ENCODE measurements at places on chromosomes 13 and 19. TPM values are rescaled to one million over a fixed set of nuclear protein-coding genes. Genes with fewer than 3 reads are reported as not detected.

- H3K27ac ChIP-seq = no peak overlapping the region
- H3K4me3 ChIP-seq = no peak overlapping the region
- DNase-seq = no peak
- peaks cover 12% of the 10 kb centered on the region for H3K27me3 ChIP-seq
Observed at GRCh38 chr13:106479929-106480328, 55.5 kb downstream of the EFNB2 start.

- H3K36me3 ChIP-seq = no peaks in the 10 kb centered on the region
- H3K4me3 ChIP-seq = no peak overlapping the region
- no peak for DNase-seq
Observed at GRCh38 chr19:31716826-31717225, 367.6 kb upstream of the TSHZ3 start.

GRCh38 chr13:95356916-95357315 lies 55.7 kb upstream of the ABCC4 start:
- no peaks in the 10 kb centered on the region for H3K4me1 ChIP-seq
- no peaks in the 10 kb centered on the region for H3K27me3 ChIP-seq
- no peaks in the 10 kb centered on the region for H3K36me3 ChIP-seq
- no peak overlapping the region for H3K4me3 ChIP-seq
- no peak for DNase-seq

DNA sequence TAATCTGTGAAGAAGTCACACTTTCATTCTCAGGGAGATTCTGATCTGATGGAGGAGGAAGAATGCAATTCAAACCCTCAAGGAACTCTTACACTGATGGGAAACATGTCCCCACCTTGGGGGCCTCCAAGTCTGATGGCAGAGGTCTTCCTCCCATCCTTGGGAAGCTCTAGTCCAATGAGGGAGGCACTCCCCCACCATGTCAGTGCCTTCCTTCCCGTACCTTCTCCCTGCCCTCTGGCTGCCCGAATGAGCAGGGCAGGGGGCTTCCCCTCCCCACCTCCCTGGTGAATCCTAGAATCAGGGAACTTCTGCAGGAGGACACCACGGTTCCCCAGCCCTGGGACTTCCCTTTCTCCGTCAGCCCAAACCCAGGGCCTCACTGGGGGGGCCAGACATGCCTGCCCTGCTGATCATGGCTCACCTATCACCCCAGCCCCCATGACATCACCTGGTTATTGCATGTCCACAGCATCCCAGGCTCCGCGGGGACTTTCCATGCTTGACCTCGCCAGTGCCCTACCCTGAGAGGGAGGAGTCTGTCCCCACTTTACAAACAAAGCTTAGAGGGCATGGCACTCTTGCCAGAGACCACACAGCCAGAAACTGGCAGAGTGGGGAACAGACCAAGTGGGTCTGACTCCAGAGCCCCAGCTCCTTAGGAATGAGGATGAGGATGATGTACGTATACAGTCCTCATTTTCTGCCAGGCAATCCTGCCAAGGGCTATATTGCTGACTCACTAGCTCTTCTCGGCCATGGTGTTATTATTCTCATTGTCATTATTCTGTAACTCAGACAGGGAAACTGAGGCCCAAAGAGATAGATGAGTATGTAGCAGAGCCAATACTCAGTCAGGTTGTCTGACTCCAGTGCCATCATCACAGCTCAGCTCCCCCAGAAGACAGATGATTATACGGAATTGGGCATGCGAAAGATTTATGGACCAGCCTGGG lies 9.6 kb upstream of the BCL3 start:
- H3K4me3 ChIP-seq = no peak overlapping the region
- no peak for DNase-seq
- no peak overlapping the region for H3K27ac ChIP-seq
- peaks cover 19% of the 10 kb centered on the region for H3K4me1 ChIP-seq
- no peaks in the 10 kb centered on the region for H3K27me3 ChIP-seq
- H3K36me3 ChIP-seq = no peaks in the 10 kb centered on the region

DNA sequence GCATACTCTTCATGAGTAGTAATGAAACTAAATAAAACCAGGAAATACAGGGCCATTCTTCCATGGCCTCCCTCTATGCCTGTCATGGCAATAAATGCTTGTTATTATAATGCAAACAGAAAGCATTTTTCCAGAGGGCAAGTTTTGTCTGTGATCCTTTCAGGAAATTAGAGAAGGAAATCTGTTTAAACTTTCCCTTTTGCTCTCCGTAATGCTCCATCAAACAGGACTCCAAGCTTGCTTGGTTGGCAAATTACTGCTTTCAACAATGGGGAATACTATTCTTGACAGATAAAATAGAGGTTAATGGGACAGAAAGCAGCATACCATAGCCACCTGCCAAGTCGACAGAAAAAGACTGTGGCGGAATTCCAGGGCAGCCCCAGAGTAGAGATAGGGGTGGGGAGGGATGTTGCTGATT lies 252.5 kb downstream of the LHFPL6 start:
- no peaks in the 10 kb centered on the region for H3K36me3 ChIP-seq
- no peak overlapping the region for H3K4me3 ChIP-seq
- peaks cover 5% of the 10 kb centered on the region for H3K27me3 ChIP-seq
- H3K4me1 ChIP-seq = no peaks in the 10 kb centered on the region
- no peak overlapping the region for H3K27ac ChIP-seq
- no peak for DNase-seq

DNA sequence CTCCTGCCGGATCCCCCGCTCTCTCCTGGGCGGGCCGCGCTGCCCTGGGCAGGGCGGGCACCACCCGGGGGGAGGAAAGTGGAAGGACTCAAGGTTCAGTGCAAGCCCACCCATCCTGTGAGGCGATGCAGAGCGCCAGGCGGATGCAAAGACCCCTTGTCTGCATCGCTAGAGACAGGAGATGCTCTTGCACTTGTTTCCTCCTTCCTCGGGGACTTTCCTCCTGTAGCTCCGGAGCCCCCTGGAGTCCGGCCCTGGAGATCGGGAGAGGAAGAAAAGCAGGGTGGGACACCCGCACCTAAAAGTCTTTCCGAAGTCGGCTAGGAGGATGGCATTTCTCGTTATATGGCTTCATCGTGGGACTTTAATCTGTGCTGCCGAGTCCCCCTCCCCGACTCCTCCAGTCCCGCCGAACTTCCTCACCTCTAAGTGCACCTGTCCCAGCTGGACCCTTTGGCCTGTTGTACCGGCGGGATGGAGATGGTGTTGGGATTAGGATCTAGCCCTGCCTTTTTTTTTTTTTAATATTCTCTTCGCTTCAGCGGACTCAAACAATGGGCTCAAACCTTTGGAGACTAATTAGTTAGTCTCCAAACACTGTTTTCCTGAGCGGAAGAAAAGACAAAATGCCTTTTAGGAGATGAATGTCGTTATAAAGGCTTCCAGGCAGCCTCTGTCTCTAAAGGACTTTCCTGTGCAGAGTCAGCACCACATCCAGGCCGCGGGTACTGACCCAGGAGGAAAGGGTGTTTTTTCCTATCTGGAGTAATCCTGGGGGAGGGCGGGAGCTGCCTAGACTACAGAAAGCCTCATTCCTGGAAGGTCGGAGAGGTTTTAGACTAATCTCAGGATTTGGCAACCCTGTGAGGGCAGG lies 725 bp downstream of the FAM124A start:
- no peak for DNase-seq
- no peak overlapping the region for H3K27ac ChIP-seq

DNA sequence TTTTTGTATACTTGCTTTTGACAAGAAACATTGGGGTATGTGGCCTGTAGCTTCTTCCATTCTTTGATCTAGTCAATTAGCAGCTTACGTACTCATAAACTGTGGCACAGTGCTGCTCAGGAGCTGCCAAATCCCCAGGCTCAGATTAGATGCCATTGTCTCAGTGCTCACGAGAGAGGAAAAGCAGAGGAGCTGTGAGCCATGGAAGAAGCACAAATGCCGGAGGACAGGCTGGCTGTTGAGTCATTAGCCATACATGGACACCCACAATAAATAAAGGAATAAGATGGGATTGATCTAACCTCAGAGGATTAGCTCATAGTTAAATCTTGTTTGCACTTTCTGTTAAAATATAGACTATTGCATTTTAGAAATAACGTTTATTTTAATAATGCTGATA lies 121.7 kb downstream of the POSTN start:
- no peak for DNase-seq
- no peaks in the 10 kb centered on the region for H3K27me3 ChIP-seq
- no peaks in the 10 kb centered on the region for H3K4me1 ChIP-seq

NCR1 gene
- total RNA-seq = not detected

EHD2 gene
- total RNA-seq = not detected

NALCN gene
- not detected for total RNA-seq

SPATA13 gene
- total RNA-seq = 94.6 TPM
